Heart left ventricle (tissue), 16 donors: ENCODE measurements at places on chromosomes 6 and 20. TPM values are rescaled to one million over a fixed set of nuclear protein-coding genes. Genes with fewer than 3 reads are reported as not detected.
A peak's percentile ranks its signal among the peaks of the same experiment; 100 is the strongest.

The TSHZ2 gene
- 12.1 TPM for total RNA-seq

The WFDC10B gene
- total RNA-seq = not detected

The TNNC2 gene
- total RNA-seq = not detected

The FABP7 gene
- not detected for total RNA-seq

The BIRC7 gene
- total RNA-seq = not detected

GRCh38 chr6:24927277-24927955 lies 8.3 kb downstream of the RIPOR2 start:
- peaks cover 25% of the 10 kb centered on the region for H3K4me1 ChIP-seq
- no peaks in the 10 kb centered on the region for H3K27me3 ChIP-seq

DNA sequence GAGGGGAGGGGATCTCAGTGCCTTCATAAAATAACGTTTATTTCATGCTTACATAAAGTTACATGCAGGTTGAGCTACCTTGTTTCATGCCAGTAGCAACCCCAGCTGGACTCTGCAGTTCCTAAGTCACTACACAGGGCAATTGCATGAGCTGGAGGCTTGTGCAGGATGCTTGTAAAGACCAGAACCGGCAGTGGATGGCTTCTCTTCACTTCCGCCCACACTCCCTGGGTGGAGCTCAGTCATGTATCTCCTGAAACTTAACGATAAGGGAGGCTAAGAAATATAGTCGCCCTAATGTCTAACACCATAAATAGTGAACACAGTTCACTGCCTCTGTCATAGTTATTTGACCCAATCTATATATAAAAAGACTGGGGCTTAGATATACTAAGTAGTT lies 99.4 kb upstream of the RAB32 start:
- H3K4me1 ChIP-seq = no peaks in the 10 kb centered on the region
- H3K27me3 ChIP-seq = no peaks in the 10 kb centered on the region
- H3K36me3 ChIP-seq = no peaks in the 10 kb centered on the region
- no peak overlapping the region for H3K27ac ChIP-seq

- H3K4me1 ChIP-seq = peaks cover 9% of the 10 kb centered on the region
- H3K27me3 ChIP-seq = no peaks in the 10 kb centered on the region
- no peak for DNase-seq
- no peak overlapping the region for H3K27ac ChIP-seq
- H3K4me3 ChIP-seq = no peak overlapping the region
Observed at GRCh38 chr6:157410045-157410444, 29.1 kb downstream of the ZDHHC14 start.

GRCh38 chr20:62413896-62414481 lies 6.9 kb upstream of the CABLES2 start:
- no peak overlapping the region for H3K4me3 ChIP-seq
- DNase-seq = no peak
- no peaks in the 10 kb centered on the region for H3K36me3 ChIP-seq
- no peaks in the 10 kb centered on the region for H3K27me3 ChIP-seq
- no peaks in the 10 kb centered on the region for H3K4me1 ChIP-seq

GRCh38 chr20:44217342-44218092 lies 6.9 kb upstream of the OSER1 start:
- peak overlapping the region; percentile 37 for H3K27ac ChIP-seq
- no peaks in the 10 kb centered on the region for H3K27me3 ChIP-seq
- peak; percentile 69 for DNase-seq
- peak overlapping the region; percentile 28 for H3K4me3 ChIP-seq

GRCh38 chr6:118677193-118677592 lies 25.8 kb upstream of the CEP85L start:
- no peaks in the 10 kb centered on the region for H3K36me3 ChIP-seq
- no peak overlapping the region for H3K4me3 ChIP-seq
- H3K4me1 ChIP-seq = no peaks in the 10 kb centered on the region
- no peak for DNase-seq
- H3K27ac ChIP-seq = no peak overlapping the region

- no peaks in the 10 kb centered on the region for H3K36me3 ChIP-seq
- no peak for DNase-seq
- H3K27ac ChIP-seq = no peak overlapping the region
- H3K27me3 ChIP-seq = no peaks in the 10 kb centered on the region
- H3K4me1 ChIP-seq = no peaks in the 10 kb centered on the region
- no peak overlapping the region for H3K4me3 ChIP-seq
Observed at GRCh38 chr6:80197986-80198385, 91.5 kb downstream of the BCKDHB start.

- no peaks in the 10 kb centered on the region for H3K4me1 ChIP-seq
- H3K4me3 ChIP-seq = no peak overlapping the region
- no peak overlapping the region for H3K27ac ChIP-seq
- DNase-seq = no peak
Observed at GRCh38 chr20:37535443-37536132, 7.9 kb upstream of the BLCAP start.

GRCh38 chr20:46218656-46219055 lies 89.6 kb downstream of the CDH22 start:
- peaks cover 12% of the 10 kb centered on the region for H3K27me3 ChIP-seq
- no peak overlapping the region for H3K4me3 ChIP-seq
- no peak for DNase-seq
- H3K36me3 ChIP-seq = no peaks in the 10 kb centered on the region

GRCh38 chr20:4713401-4713800 lies 8.3 kb upstream of the PRND start:
- no peaks in the 10 kb centered on the region for H3K36me3 ChIP-seq
- no peaks in the 10 kb centered on the region for H3K4me1 ChIP-seq
- no peaks in the 10 kb centered on the region for H3K27me3 ChIP-seq
- no peak overlapping the region for H3K27ac ChIP-seq
- no peak for DNase-seq

GRCh38 chr6:45491874-45492273 lies 114.1 kb upstream of the SUPT3H start:
- no peak overlapping the region for H3K4me3 ChIP-seq
- H3K27me3 ChIP-seq = no peaks in the 10 kb centered on the region
- no peak overlapping the region for H3K27ac ChIP-seq

- DNase-seq = no peak
- H3K4me3 ChIP-seq = no peak overlapping the region
- H3K27me3 ChIP-seq = no peaks in the 10 kb centered on the region
Observed at GRCh38 chr6:137659871-137660270, 165.7 kb upstream of the OLIG3 start.
